Prostate gland (tissue), 2 donors: ENCODE measurements at places on chromosomes 7 and 10. TPM values are rescaled to one million over a fixed set of nuclear protein-coding genes. Genes with fewer than 3 reads are reported as not detected.
A peak's percentile ranks its signal among the peaks of the same experiment; 100 is the strongest.

The FBXL15 gene
- total RNA-seq: 36.3 TPM

The STK31 gene
- total RNA-seq: 32.1 TPM

The C7orf25 gene
- total RNA-seq: 20.8 TPM

The STAM gene
- 40.0 TPM for total RNA-seq

The GBF1 gene
- total RNA-seq: 59.1 TPM

The SPDYE8 gene
- total RNA-seq: not detected

The AIMP2 gene
- 34.4 TPM for total RNA-seq

The CFAP46 gene
- total RNA-seq: 9.3 TPM

The SPDYE9 gene
- 2.0 TPM for total RNA-seq

The PAOX gene
- 17.5 TPM for total RNA-seq

The SPACDR gene
- 11.9 TPM for total RNA-seq

The ZPBP gene
- 13.6 TPM for total RNA-seq

The CLDN3 gene
- total RNA-seq: 176 TPM

The SRRM3 gene
- 3.1 TPM for total RNA-seq

The FAM25G gene
- not detected for total RNA-seq

The OR9A2 gene
- not detected for total RNA-seq

The WNT8B gene
- total RNA-seq: 0.40 TPM

The COL13A1 gene
- 3.0 TPM for total RNA-seq

The FAM24B gene
- 5.9 TPM for total RNA-seq

The MPP7 gene
- 10.1 TPM for total RNA-seq

The MKX gene
- 10.5 TPM for total RNA-seq

The SNCG gene
- 38.5 TPM for total RNA-seq

The OPN1SW gene
- not detected for total RNA-seq

- no peak for DNase-seq
Observed at GRCh38 chr10:79223091-79224048, 123.9 kb upstream of the PPIF start.

- no peak for DNase-seq
Observed at GRCh38 chr7:131250331-131250730, 77.3 kb upstream of the MKLN1 start.

DNA sequence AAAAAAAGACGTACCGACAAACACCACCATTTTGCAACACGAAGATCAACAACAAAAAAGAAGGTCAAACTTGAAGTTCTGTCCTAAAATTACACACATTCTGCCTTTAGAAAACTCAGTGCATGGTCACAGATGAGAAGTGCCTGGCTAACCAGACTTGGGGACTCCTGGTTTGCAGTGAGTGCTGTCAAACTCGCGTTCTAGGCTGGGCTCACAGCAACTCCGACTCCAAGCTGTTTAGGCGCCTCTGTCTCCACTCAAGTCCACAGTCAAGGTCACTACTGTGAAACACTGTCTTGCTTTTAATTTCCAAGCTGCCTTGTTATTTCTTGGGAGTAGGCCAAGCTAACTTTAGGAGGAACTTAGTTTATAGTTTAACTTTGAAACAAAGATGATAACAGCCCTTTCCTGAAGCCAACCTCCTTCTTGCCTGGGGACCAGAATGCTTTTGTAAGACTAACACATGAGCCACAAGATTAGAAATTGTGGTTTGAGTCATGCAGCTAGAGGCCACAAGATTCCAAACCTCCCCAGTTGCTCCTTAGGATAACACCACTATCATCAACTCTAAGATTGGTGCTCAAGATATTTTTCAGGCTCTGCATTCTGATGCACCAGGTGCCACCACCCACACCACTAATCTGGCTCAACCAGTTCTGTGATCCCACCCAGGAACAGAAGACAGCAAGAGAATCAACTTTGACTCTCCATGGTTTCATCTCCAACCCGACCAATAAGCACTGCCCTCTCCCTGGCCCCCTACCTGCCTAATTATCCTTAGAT, 1.1 kb upstream of the DNAAF5 start:
- no peak for DNase-seq

DNA sequence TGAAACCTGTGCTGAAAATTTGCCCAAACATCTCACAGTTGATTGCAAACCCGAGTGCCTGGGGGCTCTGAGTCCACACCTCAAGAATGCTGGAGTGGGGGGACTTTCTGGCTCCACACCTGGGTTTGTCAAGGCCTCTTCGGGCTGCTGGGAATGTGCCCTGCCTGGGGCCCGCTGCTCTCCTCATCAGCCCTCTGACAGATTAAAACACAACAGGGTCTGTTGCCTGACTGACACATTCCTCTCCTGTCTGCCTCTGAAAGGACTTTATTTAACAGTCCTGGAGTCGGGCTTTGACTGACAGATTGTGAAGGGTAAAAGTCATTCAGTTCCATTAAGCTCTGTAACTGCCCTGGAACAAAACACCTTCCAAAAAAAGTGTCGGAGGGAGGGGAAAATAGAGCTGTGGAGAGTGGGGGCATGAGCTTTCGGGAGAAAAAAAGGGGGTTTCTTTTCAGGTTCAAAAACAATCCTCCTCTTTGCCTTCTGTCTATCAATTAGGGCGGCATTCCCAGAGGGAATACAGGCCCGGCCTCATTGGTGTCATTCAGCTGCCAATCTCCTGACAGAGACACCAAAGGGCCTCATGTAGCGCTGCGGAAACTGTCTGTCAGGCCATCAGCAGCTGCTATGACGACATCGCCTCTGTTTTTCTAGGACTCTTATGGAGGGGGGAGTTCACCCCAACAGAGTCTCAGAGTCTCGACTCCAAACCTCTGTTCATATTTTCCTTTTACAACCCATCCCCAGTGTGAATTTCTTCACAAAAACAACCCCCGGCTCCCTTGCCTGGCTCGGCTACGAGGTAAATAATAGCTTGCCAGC, 398.8 kb upstream of the NFE2L3 start:
- no peak for DNase-seq

DNA sequence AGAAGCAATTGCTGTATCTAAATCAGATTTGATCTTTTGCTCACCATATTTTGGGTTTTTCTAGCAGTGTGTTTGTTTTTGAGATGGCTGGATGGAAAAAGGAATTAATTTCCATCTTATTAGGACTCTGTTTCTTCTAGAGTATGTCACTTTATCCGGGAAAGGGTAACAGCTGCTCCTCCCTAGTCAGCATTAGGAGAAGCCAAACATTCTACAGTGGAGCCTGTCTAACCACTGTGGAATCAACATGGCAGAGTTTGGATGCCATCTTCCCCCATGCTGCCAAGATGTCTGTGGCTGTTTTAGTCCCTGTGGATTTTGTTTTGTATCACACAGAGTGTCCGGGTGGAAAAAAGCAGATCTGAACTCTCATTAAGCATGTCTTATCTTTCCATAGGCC, 16.0 kb upstream of the LMOD2 start:
- no peak for DNase-seq

- DNase-seq: no peak
Observed at GRCh38 chr7:29457141-29457561, 106.5 kb upstream of the PRR15 start.

DNA sequence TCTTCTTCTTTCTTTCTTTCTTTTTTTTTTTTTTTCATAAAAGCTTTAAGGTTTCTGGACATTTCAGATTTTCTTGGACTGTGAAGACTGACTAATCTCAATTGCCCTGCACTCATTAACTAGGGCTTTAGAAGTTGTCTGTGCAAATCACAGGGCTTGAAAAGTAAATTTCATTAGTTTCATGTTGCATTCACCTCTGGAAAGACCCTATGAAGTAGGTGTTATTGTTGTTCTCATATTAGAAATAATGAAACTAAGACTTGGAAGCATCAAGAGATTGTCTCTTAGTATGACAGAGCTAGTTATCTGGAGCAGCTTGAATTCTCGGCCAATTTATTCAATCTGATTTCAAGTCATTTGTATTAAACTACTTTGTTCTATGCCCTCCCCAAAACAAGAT, 28.2 kb upstream of the SEMA3D start:
- DNase-seq: no peak

GRCh38 chr10:110220398-110220797, 13.0 kb downstream of the MXI1 start:
- no peak for DNase-seq

DNA sequence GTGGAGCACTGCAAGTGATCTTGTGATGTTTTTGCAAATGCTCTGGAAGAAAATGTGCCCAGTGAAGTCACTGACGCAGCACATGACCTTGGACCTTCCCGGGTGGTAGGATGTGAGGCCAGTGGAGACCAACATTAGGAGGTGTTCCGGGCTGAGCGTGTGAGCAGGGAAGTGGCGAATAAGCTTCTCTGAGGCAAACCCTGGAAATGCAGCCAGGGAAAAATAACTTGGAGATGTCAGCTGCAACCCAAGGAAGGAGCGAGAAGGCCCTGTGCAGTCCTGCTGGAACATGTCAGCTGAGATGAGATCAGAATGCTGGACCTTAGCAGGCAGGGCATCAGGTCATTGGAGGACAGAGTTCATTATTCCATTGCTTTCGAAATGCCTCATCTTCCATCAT, 18.6 kb upstream of the SDK1 start:
- DNase-seq: no peak

- DNase-seq: no peak
Observed at GRCh38 chr7:113144817-113145216, 26.5 kb upstream of the SMIM30 start.

GRCh38 chr10:22959950-22960349, 32.1 kb downstream of the ARMC3 start:
- no peak for DNase-seq

DNA sequence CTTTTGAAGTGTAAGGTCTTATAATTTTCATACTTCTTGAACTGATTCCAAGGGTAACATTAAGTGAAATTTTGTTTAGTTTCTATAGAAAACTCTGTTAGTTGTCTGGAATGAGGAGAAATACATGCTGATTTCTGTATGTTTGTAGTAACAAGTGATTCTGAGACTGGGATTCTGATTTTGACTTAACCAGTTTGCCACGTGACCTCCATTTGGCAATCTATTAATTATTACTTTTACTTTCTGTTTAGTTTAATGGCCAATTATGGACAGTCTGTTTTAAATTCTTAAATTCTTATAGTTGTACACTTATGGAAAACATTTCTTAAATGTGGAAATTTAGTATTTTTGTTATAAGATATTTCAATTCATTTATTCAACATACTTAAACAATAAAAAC, 163.1 kb downstream of the ADK start:
- no peak for DNase-seq

GRCh38 chr10:3902054-3902808, 117.2 kb upstream of the KLF6 start:
- no peak for DNase-seq

GRCh38 chr7:129100827-129101166, 43.7 kb upstream of the TSPAN33 start:
- DNase-seq: no peak

DNA sequence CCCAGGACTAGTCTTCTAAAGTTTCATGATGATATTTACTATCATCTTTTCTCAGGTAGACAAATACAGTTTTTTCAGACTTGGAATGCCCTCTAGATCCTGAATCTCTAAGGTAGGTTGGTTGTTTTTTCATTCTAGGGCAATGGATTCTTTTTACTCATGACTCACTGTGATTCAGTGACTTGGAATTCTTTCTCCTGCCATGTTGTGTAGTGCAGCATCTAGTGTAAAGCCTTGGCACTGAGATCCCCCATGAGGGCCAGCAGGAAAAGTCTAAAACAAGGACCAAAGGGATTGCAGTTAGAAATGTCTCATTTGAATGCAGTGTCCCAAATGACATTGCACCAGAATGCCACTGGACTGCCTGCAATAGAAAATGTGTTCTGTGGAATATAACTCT, 430.4 kb downstream of the NEBL start:
- no peak for DNase-seq

- DNase-seq: no peak
Observed at GRCh38 chr7:11605749-11606148, 226.2 kb downstream of the THSD7A start.

DNA sequence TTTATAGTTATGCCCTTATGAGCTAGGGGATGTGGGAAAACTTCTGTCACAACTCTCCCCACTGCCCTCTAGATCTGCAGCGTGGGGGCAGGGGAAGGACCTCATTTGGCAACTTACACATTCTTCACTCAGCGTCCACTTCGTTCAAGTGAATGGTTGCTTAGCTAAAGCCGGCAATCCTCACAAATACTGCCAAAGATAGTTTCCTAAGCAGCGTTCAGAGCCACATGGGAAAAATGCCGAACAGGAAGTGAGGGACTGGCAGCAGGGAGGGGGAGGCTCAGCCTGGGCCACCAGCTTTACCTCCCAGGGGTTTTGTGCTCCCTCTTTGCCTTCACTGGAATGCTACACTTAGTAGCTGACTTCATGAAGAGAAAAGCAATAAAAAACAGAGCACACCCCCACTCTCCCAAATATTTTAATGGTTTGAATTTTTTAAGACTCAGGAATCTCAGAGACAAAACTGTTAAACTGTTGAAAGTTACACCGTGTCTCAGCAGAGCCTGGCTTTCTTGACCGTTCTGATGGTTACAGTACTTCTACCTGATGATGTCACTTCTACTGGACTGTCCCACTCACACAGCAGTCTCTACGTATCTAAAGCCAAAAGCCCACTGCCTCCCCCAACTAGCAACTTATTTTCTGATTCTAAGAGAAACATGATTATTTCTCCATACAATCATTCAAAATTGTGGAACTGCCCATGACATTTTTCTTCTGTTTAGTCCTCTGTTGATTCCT, 10.4 kb downstream of the GRM3 start:
- DNase-seq: no peak

- no peak for DNase-seq
Observed at GRCh38 chr7:116354171-116354545, 143.8 kb downstream of the TES start.

GRCh38 chr10:97880109-97880508, 30.5 kb downstream of the GOLGA7B start:
- DNase-seq: no peak

GRCh38 chr7:140540136-140540777, 61.0 kb upstream of the MKRN1 start:
- DNase-seq: peak; percentile 36

DNA sequence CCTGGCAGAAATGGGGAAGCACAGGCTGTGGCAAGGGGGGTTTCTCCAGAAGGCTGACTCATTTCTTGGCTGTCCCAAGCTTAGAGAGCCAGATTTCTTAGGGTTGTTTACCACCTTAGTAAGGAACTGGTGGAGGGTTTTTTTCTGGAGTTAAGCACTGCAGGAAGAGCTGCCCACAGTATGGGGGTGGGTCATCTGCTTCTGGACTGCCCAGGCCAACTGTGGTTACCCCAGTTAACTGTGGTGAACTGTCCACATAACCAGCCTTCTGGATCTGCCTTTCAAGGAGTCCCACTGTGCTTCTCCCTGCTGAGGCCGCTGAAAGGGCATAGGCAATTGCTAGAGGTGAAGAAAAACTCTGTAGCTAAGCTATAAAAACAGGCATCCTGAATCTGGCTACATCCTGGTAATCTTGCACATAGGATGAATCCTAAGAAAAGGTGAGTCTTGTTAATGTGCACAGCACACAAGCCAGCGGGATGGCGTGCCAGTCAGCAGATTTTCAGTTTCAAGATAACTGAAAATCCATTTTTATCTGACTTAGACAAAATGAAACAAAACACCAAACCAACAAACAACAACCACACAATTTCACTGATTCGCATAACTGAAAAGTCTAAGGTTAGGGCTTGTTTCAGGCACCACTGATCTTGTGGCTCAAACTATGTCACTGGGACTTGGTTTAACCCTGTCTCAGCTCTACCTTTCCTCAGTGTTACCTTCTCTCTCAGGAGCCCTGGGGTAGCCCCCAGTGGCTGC, 21.6 kb upstream of the TSPAN33 start:
- DNase-seq: no peak
